Activated T-helper 1 cell treated with anti-CD3 and anti-CD28 coated beads, Interleukin-12 subunit alpha, Interleukin-12 subunit beta, Interleukin-2, Interleukin-4 antibody, amounts not matched to agents 30 ng/mL and 10 ng/mL and 1 ng/mL, durations not matched to agents 14 hours and 24 hours and 36 hours (primary cell): ENCODE measurements at places on chromosomes 3 and 15.

DNA sequence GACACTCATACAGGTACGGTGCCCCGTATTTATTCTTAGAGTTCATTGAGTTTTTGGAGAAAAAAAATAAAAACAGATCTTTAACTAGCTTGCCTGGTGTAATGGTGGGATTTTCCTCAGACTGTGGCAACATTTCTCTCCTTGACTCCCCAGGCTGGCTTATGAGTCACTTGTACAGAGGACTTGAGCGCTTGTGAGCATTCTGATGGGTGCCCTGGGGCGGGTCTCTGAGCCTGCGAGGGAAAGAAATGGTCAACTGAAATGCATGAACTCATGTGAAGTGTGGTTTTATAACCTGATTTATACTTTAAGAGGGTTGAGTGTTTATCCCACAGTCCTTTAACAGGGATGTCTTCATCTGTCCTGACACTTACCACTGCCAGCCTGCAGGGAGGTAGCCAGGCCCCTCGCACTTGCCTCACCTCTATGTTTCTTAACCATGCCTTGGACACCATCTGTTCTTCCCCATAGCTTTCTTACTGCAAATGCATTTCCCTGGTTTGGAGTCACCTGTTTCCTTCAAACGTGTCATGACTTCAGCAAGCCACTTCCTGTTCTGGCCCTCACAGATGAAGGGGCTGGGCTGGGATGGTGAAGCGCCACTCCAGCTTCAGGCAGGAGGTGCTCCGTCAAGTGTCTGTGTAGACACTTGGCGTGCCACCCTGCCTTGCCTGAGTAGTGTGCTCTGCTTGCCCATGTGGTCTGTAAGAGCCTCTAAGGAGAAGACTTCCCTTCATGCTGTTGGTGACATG lies 118.7 kb downstream of the PDE8A start:
- H3K27ac ChIP-seq, result no peak overlapping the region
- H3K4me3 ChIP-seq, result no peak overlapping the region
- peaks cover 10% of the 10 kb centered on the region for H3K36me3 ChIP-seq
- DNase-seq, result peak; percentile 1
- no peaks in the 10 kb centered on the region for H3K27me3 ChIP-seq
- H3K4me1 ChIP-seq, result no peaks in the 10 kb centered on the region

GRCh38 chr3:114128231-114128630 lies 50.6 kb downstream of the DRD3 start:
- H3K4me3 ChIP-seq, result no peak overlapping the region
- H3K4me1 ChIP-seq, result no peaks in the 10 kb centered on the region
- H3K36me3 ChIP-seq, result no peaks in the 10 kb centered on the region

GRCh38 chr3:188053036-188053340 lies 101.0 kb upstream of the LPP start:
- no peak overlapping the region for H3K4me3 ChIP-seq
- no peaks in the 10 kb centered on the region for H3K36me3 ChIP-seq
- H3K27me3 ChIP-seq, result peaks cover 8% of the 10 kb centered on the region
- H3K27ac ChIP-seq, result no peak overlapping the region
- no peak for DNase-seq
- H3K4me1 ChIP-seq, result peaks cover 30% of the 10 kb centered on the region

DNA sequence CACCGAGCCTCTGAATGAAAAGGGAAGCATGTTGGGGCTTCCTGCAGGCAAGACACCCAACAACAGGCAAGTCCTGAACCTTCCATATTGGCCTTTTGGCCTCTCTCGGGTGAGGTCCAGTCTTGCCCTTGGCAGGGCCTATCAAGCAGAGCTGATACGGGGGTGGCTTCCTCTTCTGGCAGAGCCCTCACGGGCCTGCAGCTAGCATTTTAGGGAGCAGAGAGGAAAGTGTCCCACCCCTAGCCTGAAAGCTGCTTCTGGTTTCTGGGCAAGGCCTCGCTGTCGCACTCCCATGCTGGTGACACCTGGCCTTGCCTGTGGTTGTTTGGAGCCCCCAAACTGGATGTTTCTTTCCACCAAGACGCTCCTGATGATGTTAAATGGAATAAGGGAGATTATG lies 31.8 kb upstream of the CTSH start:
- H3K27me3 ChIP-seq, result no peaks in the 10 kb centered on the region
- no peak for DNase-seq
- H3K27ac ChIP-seq, result no peak overlapping the region
- H3K36me3 ChIP-seq, result no peaks in the 10 kb centered on the region
- H3K4me3 ChIP-seq, result no peak overlapping the region

GRCh38 chr3:46667657-46668056 lies 25.8 kb downstream of the ALS2CL start:
- H3K27ac ChIP-seq, result no peak overlapping the region
- no peaks in the 10 kb centered on the region for H3K36me3 ChIP-seq
- no peak for DNase-seq
- H3K4me1 ChIP-seq, result no peaks in the 10 kb centered on the region
- H3K4me3 ChIP-seq, result no peak overlapping the region
- no peaks in the 10 kb centered on the region for H3K27me3 ChIP-seq

DNA sequence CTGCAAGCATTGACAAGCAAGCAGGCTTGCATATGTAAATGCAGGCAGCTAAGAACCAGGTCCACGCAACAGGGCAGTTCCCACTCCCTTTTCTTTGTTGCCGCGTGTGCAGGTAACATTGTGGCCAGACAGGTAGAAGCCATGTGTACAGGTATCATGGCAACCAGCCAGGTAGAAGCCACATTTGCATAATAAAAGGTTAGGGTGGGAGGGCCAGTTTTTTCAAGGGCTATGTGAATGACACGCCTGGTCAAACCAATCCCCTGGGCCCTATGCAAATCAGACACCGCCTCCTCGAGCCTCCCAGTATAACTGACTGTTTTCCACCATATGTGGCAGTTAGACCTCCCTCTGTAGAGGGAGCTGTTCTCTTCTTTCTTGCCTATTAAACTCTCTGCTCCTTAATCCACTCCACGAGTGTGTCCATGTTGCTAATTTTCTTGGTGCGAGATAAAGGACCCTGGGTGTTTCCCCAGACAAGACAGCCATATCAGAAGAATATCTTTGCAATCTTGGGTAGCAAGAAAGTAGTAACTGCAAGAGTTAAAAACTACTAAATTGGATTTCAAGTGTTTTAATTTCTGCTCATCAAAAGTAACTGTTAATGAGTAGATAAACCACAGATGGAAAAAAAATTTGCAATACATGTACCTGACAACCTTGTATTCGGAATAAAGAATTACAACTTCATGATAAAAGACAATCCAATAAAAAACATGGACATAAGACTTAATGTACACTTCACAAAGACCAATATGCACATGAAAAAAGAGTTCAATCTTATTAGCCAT lies 21.8 kb downstream of the PCOLCE2 start:
- no peak overlapping the region for H3K4me3 ChIP-seq
- no peaks in the 10 kb centered on the region for H3K36me3 ChIP-seq
- peaks cover 8% of the 10 kb centered on the region for H3K4me1 ChIP-seq
- no peak overlapping the region for H3K27ac ChIP-seq

DNA sequence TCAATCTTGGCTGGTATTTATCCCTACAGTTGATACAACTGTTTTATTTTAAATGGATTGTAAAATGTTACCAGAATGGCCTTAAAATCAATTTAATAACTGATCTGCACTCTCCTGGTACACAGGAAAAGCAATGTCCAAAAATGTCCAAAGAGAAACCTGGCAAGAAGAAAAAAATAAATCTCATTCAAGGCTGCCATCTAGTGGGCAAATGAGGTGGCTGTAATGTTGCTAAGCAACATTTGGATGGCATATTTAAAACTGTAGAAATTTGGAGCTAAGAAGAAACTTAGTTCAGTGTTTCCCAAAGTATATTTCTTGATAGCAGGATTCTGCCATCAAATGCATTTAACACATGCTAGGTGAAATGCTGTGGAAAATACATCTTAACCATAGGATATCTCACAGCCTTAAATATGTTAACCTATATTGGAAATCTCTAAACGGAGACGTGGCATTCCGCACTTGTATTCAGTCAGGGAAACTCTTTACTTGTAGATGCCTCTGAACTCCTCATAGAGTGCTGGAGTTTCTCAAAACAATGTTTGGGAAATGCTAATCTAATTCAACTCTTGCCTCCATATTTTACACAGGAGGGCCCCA lies 216.8 kb downstream of the ERC2 start:
- DNase-seq, result no peak
- H3K27ac ChIP-seq, result no peak overlapping the region
- H3K4me1 ChIP-seq, result no peaks in the 10 kb centered on the region
- H3K4me3 ChIP-seq, result no peak overlapping the region

DNA sequence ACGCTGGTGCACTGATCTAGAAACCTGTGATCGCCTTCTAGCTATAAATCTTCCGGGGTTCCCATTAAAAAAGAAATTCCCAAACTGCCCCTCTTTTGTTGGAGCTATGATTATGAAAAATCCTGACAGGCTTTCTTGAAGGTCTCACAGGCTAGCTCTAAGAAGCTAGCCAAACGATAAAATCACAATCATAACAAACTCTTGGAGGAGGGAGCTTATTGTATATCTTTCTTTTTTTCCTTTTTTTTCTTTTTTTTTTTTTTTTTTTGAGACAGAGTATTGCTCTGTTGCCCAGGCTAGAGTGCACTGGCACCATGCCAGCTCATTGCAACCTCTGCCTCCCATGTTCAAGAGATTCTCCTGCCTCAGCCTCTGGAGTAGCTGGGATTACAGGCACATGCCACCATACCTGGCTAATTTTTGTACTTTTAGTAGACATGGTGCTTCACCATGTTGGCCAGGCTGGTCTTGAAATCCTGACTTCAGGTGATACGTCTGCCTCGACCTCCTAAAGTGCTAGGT lies 72.0 kb downstream of the MYO1E start:
- H3K36me3 ChIP-seq, result peaks cover 9% of the 10 kb centered on the region
- peak overlapping the region; percentile 55 for H3K4me3 ChIP-seq
- H3K27me3 ChIP-seq, result peaks cover 2% of the 10 kb centered on the region
- H3K27ac ChIP-seq, result peak overlapping the region; percentile 81

DNA sequence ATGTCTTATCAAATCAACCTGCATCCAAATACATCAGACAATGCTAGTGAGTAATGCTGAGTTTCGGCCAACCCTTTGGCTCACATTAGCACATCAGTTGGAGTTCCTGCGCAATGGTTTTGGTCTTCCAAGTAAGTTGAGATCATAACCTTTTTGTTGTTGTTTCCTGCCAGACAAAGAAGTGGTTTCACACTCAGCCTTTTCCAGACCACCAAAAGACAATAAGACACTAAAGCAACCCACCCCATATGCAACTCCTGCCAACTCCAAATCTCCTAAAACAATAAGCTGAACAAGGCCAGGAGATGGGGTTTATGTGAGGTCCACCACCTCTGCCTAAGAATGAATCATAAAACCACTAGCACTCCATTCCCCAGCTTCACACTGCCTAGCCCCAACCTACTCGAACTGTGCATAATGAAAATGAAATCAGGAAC lies 177.0 kb downstream of the ERC2 start:
- H3K27ac ChIP-seq, result peak overlapping the region; percentile 59
- peak overlapping the region; percentile 40 for H3K4me3 ChIP-seq
- peaks cover 5% of the 10 kb centered on the region for H3K27me3 ChIP-seq
- no peaks in the 10 kb centered on the region for H3K36me3 ChIP-seq

GRCh38 chr15:71223516-71223915 lies 108.2 kb downstream of the THSD4 start:
- H3K4me1 ChIP-seq, result no peaks in the 10 kb centered on the region
- H3K27me3 ChIP-seq, result no peaks in the 10 kb centered on the region
- H3K36me3 ChIP-seq, result no peaks in the 10 kb centered on the region
- H3K4me3 ChIP-seq, result no peak overlapping the region
- no peak for DNase-seq
- no peak overlapping the region for H3K27ac ChIP-seq

GRCh38 chr3:128482175-128482574 lies 10.8 kb downstream of the GATA2 start:
- DNase-seq, result no peak
- H3K36me3 ChIP-seq, result no peaks in the 10 kb centered on the region
- no peak overlapping the region for H3K4me3 ChIP-seq
- peaks cover 66% of the 10 kb centered on the region for H3K27me3 ChIP-seq
- no peak overlapping the region for H3K27ac ChIP-seq

- no peaks in the 10 kb centered on the region for H3K4me1 ChIP-seq
- no peaks in the 10 kb centered on the region for H3K27me3 ChIP-seq
- no peak for DNase-seq
Measured at GRCh38 chr3:191982481-191982880, 521.5 kb downstream of the PYDC2 start.

DNA sequence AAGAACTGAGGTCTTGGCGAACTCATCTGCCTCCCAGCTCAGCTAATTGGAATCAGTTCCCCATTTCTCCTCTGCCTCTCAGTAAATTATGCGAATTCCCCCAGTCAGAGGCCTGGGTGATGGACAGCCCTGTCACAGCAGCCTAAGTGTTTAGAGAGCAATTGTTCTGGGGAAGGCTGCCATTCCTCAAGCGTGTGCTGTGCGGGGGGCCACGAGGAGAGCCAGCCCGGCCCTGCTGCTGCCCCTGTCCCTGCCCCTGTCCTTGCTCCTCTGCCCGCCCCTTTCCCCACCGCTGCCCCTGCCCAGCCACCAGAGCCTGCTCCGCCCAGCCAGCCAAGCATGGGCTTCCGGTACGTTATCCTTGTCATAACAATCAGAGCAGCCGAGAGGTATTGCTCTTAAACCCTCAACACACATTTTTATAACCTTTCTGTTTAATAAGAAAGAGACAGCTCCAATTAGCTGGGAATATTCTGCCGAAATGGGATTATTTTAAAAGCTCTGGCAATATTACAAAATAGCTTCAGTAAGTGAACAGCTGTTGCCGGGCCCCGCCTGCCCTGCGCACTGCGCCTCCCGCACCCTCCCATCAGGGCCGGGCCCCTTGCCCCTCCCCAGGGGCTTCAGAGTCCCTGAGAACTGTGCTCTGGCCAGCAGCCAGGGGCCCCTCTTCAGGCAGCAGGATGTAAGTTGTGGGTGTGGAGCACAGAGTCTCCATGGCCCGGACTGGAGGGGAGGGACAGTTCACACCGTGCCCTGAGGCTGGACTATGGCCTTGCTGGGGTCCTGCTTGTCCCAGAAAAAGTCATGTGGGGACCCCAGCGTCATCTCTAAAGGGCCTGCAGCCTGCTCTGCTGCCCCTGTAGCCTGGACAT lies 12.4 kb upstream of the CACNA2D2 start:
- H3K36me3 ChIP-seq, result no peaks in the 10 kb centered on the region
- H3K4me3 ChIP-seq, result no peak overlapping the region
- H3K27me3 ChIP-seq, result peaks cover 7% of the 10 kb centered on the region
- peaks cover 5% of the 10 kb centered on the region for H3K4me1 ChIP-seq
- H3K27ac ChIP-seq, result no peak overlapping the region
